ENCODE measurements at places on chromosomes 7 and 10. TPM values are rescaled to one million over a fixed set of nuclear protein-coding genes. Genes with fewer than 3 reads are reported as not detected.

LIPN gene
- not detected for total RNA-seq

ZNF503 gene
- 1.1 TPM for total RNA-seq

LRRC27 gene
- 22.8 TPM for total RNA-seq

ARHGEF35 gene
- total RNA-seq = 0.78 TPM

UCN3 gene
- total RNA-seq = not detected

MRPS24 gene
- total RNA-seq = 21.8 TPM

FAM25A gene
- total RNA-seq = not detected

REEP3 gene
- total RNA-seq = 24.5 TPM

INTS15 gene
- total RNA-seq = 18.2 TPM

IFRD1 gene
- 90.5 TPM for total RNA-seq

FAM180A gene
- total RNA-seq = not detected

PLXDC2 gene
- 12.5 TPM for total RNA-seq

MBL2 gene
- total RNA-seq = not detected

HYAL4 gene
- not detected for total RNA-seq

COBL gene
- 6.4 TPM for total RNA-seq

NXPH1 gene
- total RNA-seq = 47.4 TPM

SPRN gene
- total RNA-seq = 6.1 TPM

KIAA1217 gene
- total RNA-seq = 5.9 TPM

TRIM8 gene
- 23.4 TPM for total RNA-seq

RELN gene
- 34.2 TPM for total RNA-seq

SPAM1 gene
- total RNA-seq = not detected

MMRN2 gene
- total RNA-seq = 4.8 TPM

ITGB8 gene
- total RNA-seq = 109 TPM

CNPY1 gene
- 0.16 TPM for total RNA-seq

ASAH2 gene
- 1.7 TPM for total RNA-seq

CACNB2 gene
- 25.7 TPM for total RNA-seq

LRMDA gene
- total RNA-seq = 0.62 TPM

LBX1 gene
- total RNA-seq = not detected

NCOA4 gene
- total RNA-seq = 217 TPM

TMEM26 gene
- total RNA-seq = 0.47 TPM

TUBAL3 gene
- not detected for total RNA-seq

WDFY4 gene
- total RNA-seq = 0.94 TPM

OR2A12 gene
- total RNA-seq = not detected

JAKMIP3 gene
- total RNA-seq = 4.8 TPM

TRIM73 gene
- total RNA-seq = 2.8 TPM

DDX21 gene
- total RNA-seq = 49.4 TPM

AKR1C4 gene
- total RNA-seq = not detected

FGL2 gene
- 3.4 TPM for total RNA-seq

RAPGEF5 gene
- 81.4 TPM for total RNA-seq

HECW1 gene
- total RNA-seq = 54.7 TPM

NPY gene
- 40.9 TPM for total RNA-seq

MUC12 gene
- total RNA-seq = not detected

CYP2W1 gene
- not detected for total RNA-seq

LHFPL3 gene
- total RNA-seq = 26.2 TPM

NEUROG3 gene
- total RNA-seq = not detected

NPS gene
- total RNA-seq = not detected

MYL10 gene
- not detected for total RNA-seq

SFTPA2 gene
- total RNA-seq = not detected

CALHM3 gene
- total RNA-seq = not detected
